ENCODE measurements at places on chromosomes 12 and 14.

DNA sequence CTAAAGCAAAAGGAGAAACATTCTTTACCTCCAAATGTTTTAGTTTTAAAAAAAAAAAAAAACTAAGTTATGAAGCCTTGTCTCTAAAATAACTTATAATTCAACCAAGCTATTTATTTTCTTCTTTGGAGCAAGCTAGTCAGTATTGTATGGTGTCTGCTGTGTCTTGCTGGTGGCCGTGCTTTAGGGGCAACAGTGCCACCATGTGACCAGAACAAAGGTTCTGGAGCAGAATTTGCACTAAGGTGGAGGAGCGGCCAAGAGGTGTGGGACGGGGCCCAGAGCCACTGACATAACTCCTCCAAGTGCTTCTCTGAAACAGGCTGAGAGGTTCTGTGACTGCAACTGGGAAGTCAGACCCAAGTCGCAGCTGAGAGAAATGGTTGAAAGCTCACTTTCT, 4.5 kb downstream of the FICD start:
- DNase-seq: no peak

GRCh38 chr12:1305791-1306500, 288.4 kb downstream of the FBXL14 start:
- DNase-seq: no peak

GRCh38 chr12:55707841-55708694, at the start of gene ITGA7:
ITGA7 (minus strand) TSS chr12:55707904; CDS start chr12:55707682, 222 bp downstream.
- DNase-seq: no peak

- DNase-seq: no peak
These were observed 33.7 kb downstream of the TCTN1 start for GRCh38 chr12:110647631-110648040.

DNA sequence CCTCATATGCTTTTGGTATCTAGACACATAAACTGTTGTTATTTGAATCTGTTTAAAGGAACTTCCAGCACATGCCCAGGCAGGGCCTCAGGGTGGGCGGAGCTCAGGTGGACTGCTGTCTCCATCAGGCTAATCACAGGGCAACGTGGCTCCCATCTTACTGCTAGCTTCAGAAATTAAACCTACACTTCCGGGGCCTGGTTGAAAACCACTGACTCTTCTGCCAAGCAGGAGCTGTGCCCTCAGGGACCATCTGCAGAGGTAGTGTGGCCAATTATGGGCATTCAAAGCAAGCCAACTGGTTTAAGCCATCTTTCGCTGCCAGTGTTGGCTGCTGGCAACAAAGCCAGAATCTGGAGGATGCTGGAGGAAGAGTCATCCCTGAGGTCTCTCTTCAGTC, 97.5 kb downstream of the TMX1 start:
- DNase-seq: no peak

DNA sequence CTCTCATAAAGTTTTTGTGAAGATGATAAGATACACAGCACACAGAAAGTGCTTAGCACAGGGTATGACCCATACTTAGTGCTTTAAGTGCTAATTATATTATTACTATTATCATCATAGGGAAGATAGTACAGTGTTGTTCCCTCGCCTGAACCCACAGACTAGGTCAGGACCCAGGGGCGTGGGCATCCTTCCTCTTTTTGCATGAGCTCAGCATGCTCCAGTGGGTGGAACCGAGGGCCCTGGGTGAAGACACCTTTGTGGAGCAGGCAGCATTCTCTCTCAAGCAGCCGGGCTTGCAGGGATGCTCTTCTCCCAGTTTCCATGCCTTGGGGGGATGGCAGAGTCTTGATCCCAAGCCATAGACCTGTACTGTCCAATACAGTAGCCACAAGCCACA, 34.8 kb downstream of the CRACR2A start:
- DNase-seq: no peak

DNA sequence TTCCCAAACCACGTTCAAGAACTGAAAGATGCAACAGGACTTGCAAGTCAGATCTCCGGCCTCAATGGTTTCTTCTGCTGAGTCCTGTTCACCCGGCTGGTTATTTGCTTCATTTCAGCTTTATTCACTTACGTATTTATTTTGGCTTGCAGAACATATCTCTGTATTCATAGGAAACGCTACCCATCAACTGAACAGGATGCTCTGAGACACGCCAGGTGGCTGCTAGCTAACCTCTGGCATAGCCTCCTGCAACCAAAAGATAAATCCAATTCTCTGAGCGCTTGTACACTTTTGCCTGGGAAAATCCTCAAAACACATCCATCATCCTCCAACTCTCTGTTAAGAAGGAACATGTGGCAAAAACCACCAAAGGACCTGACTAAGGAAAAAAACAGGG, 17.3 kb downstream of the MAP3K9 start:
- DNase-seq: no peak

Measured in brain microvascular endothelial cell (primary cell).